Endothelial cell of umbilical vein (primary cell): ENCODE measurements at places on chromosomes 1 and 21. TPM values are rescaled to one million over a fixed set of nuclear protein-coding genes. Genes with fewer than 3 reads are reported as not detected.

The RGS18 gene
- polyA plus RNA-seq, result not detected in 2 replicates

The RAB29 gene
- polyA plus RNA-seq, result 16.8 and 18.1 TPM in 2 replicates

The CNKSR1 gene
- 0.19 and 0.22 TPM in 2 replicates for polyA plus RNA-seq

The FLG2 gene
- polyA plus RNA-seq, result not detected in 2 replicates

The CD1B gene
- not detected in 2 replicates for polyA plus RNA-seq

The TMEM269 gene
- polyA plus RNA-seq, result 0.03 TPM in 1 of 2 replicates, not detected in the other

The IL19 gene
- polyA plus RNA-seq, result not detected in 2 replicates

The DMRTB1 gene
- not detected in 2 replicates for polyA plus RNA-seq

The S100A1 gene
- polyA plus RNA-seq, result not detected in 2 replicates

The NR1I3 gene
- polyA plus RNA-seq, result not detected in 2 replicates

The SLAMF9 gene
- polyA plus RNA-seq, result not detected in 2 replicates

The EXOSC10 gene
- polyA plus RNA-seq, result 70.5 and 74.9 TPM in 2 replicates

The FAM167B gene
- polyA plus RNA-seq, result 2.1 and 2.3 TPM in 2 replicates

The URB2 gene
- 4.3 and 4.7 TPM in 2 replicates for polyA plus RNA-seq

The SEMA4A gene
- 0.97 and 1.5 TPM in 2 replicates for polyA plus RNA-seq

The ADAMTS5 gene
- not detected in 2 replicates for polyA plus RNA-seq

The CFAP45 gene
- polyA plus RNA-seq, result 0.13 and 0.25 TPM in 2 replicates

The NTNG1 gene
- polyA plus RNA-seq, result not detected in 2 replicates

The STMN1 gene
- 63.6 and 102 TPM in 2 replicates for polyA plus RNA-seq

The INSRR gene
- not detected in 2 replicates for polyA plus RNA-seq

The RNU1-1 gene
- under 0.01 and 206 TPM in 2 replicates for polyA plus RNA-seq

The DIO1 gene
- polyA plus RNA-seq, result not detected in 2 replicates

The FTCD gene
- polyA plus RNA-seq, result 0.06 TPM in 1 of 2 replicates, not detected in the other

The DAB1 gene
- not detected in 2 replicates for polyA plus RNA-seq
